SK-MEL-5 (cell line): ENCODE measurements at places on chromosomes 13 and 19.
A peak's percentile ranks its signal among the peaks of the same experiment; 100 is the strongest.

DNA sequence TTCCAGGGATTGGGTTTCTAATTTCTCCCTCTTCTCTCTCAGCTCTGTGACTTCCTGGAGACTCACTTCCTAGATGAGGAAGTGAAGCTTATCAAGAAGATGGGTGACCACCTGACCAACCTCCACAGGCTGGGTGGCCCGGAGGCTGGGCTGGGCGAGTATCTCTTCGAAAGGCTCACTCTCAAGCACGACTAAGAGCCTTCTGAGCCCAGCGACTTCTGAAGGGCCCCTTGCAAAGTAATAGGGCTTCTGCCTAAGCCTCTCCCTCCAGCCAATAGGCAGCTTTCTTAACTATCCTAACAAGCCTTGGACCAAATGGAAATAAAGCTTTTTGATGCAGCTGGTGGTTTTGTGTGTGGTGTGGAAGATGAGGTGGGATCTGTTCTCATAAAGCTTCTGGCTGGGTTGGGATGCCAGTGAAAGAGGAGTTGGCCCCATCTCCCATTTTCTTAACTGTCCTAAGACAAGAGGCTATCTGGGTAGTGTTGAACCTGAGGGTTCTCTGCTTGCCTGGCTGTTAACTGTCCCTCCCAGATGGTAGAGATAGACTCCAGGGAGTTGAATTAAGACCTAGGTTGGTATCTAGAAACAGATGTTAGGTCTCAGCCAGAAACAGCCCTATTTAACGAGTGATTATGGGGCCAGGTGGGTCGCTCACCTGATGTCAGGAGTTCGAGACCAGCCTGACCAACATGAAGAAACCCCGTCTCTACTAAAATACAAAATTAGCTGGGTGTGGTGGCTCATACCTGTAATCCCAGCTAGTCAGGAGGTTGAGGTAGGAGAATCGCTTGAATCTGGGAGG is 1.6 kb downstream of the FTL start:
- no peak for DNase-seq

DNA sequence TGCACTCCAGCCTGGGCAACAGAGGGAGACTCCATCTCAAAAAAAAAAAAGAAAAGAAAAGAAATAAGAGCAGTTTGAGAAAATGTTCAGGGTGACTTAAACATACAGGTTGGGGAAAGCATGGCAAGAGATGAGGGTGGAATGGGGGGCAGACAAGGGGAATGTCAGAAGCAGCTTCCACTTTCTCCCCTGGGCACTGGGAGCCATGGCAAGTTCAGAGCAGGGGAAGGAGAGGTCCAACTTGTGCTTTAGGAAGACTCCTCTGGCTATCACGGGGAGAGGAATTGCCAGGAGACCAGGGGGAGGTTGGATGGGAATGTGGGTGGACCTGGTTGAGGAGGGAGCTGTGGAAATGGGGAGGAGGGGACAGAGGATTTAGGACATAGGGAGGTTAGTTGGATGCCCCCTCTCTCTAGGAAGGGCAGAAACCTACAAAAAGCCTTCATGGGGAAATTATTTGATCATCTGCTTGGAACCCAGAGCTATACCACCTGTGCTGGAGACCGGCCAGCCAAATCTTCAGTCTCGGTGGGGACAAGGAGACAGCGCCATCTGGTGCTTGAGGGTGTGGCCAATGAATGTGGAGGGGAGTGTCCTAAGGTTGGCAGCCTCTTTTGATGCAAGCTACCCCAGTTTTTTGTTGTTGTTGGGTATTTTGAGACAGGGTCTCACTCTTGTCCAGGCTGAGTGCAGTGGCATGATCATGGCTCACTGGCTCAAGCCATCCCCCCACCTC is 7.3 kb upstream of the STRN4 start:
- DNase-seq = peak; percentile 59

GRCh38 chr13:110446575-110446890 is 115.0 kb downstream of the RAB20 start:
- DNase-seq = no peak

- no peak for DNase-seq
These were observed 1730.1 kb downstream of the SLITRK5 start for GRCh38 chr13:89401264-89401675.

DNA sequence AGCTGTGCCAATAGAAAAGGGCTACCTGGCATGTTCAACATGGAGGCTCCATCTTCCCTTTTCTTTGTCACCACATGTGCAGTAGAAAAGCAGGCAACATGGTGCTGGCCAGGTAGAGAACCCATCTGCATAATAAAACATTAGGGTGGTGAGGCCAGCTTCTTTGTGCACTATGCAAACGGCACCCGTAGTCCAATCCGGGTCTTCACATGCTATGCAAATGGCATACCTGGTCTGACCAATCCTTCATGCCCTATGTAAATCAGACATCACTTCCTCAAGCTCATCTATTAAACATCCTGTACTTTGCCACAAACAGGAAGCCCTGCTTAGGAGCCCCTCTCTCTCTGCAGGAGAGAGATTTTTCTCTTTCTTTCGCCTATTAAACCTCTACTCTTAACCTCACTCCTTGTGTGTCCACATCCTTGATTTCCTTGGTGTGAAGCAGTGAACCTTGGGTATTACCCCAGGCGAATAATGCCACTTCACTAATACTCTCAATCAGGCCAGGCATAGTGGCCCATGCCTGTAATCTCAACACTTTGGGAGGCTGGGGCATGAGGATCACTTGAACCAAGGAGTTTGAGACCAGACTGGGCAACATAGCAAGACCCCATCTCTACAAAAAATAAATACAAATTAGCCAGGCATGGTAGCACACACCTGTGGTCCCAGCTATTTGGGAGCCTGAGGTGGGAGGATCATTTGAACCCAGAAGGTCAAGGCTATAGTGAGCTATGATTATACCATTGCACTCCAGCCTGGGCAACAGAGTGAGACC is 111.3 kb upstream of the MRI1 start:
- no peak for DNase-seq
